ENCODE measurements at places on chromosomes 5 and 9.

DNA sequence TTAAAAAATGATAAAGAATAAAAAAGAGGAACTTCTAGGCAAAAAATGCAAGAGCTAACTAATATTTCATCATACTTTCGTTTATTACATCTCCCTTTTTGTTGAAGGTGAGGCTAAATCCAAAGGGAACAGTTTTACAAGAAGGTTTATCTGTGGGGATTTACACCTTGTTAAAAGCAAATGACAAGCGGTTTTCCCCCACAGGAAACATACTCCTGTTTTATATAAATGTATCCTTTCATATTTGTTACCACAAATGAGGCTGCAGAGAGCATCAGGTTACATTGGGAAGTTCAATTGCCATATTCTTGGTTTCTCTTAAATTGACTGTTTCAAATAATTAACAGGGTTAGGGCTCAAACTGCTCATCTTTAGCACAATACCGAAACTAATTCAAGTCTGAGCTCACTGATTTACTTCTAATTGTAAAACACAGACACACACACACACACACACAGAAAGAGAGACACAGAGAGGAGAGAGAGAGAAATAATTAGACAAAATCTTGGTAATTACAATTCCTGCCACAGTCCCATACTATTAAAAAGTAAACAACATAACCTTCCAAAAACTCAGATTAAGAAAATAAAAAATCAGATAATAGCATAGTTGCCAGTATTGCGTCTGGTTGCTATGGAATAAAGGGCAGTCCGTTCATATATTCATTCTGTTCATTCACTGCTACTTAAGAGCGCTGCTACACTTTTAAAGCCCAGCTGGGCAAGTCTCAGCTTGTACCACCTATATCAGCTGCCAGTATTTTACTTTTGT, 17.1 kb downstream of the RFX3 start:
- no peak for DNase-seq

DNA sequence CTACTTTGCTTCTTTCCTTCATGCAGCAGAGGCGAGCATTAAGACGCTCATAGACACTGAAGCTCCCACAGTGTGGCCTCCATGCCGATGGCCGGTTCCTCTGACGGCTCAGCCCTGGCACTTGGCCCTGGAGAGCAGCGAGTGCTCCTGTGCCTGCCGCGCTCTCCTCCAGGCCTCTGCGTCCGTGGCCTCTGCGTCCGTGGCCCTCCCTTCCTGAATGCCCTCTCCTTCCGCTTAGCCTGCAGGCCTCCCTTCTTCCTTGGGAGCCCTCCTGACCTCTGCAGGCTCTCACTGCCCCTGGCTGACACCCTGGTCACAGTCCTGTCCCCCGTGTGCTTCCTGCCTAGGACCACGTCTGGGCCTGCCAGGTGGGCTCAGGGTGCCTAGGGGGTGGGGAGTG, 92.8 kb downstream of the ZNF354C start:
- DNase-seq: no peak

- DNase-seq: no peak
Measured at GRCh38 chr5:84239494-84239893, 145.2 kb downstream of the EDIL3 start.

GRCh38 chr9:100848726-100849125, 179.8 kb upstream of the PLPPR1 start:
- DNase-seq: no peak

DNA sequence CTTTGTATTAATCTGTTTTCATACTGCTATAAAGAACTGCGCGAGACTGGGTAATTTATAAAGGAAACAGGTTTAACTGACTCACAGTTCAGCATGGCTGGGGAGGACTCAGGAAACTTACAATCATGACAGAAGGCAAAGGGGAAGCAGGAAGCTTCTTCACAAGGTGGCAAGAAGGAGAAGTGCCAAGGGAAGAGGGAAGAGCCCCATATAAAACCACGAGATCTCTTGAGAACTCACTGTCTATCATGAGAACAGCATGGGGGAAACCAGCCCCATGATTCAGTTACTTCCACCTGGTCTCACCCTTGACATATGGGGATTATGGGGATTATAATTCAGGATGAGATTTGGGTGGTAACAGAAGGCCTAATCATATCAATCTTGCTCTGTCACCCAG, 60.9 kb upstream of the CHD1 start:
- DNase-seq: no peak

DNA sequence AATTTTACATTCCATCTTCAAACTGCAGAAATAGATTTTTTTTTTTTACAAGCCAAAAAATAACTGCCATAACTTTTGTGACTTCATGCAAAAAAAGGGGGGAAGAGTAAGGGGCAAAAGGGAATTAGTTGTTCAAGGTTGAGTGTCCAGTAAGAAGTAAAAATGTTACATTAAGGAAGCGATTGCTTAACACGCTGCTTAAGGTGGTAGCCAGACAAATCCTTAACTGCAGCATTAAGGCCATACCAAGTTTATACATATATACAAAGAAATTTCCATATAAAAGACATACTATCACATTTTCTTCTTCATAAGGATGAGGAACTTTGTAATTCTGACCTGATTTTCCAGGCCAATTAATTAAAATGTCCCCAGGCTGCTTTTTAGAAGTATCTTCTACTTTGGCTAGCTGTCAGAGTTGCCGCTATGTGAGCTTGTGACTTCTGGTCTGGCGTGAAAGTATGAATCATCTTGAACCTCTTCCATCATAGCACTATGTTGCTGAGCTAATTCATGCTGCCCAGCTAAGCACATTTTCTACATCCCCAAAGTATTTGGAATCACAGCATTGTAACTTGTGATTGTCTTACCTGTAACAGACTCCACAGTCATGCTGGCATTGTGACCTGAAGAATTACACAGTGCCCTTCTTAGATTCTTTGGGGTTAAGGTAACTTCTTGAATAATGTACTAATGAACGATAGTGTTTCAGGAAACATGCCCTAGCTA, 40.0 kb downstream of the G3BP1 start:
- no peak for DNase-seq

DNA sequence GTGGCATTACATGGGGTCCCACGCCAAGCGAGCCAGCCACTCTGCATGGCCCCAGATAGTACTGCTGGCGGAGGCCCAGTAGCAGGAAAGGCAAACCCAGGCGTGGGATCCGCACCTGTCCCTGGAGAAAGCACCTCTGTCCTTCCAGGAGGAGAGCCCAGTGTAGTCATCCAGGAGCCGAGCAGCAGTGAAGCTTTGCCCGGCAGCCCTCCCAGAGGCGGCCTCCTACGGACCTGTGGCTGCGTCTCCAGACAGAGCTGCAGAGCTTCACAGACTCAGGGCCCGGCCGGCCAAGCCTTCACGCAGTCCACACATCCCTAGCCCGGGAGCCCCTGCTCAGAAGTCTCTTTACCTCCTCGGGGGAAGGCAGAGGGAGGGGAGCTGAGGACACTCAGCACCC, 100.8 kb upstream of the PPP1R26 start:
- no peak for DNase-seq

- no peak for DNase-seq
Measured at GRCh38 chr9:127463911-127464310, 12.6 kb downstream of the LRSAM1 start.

DNA sequence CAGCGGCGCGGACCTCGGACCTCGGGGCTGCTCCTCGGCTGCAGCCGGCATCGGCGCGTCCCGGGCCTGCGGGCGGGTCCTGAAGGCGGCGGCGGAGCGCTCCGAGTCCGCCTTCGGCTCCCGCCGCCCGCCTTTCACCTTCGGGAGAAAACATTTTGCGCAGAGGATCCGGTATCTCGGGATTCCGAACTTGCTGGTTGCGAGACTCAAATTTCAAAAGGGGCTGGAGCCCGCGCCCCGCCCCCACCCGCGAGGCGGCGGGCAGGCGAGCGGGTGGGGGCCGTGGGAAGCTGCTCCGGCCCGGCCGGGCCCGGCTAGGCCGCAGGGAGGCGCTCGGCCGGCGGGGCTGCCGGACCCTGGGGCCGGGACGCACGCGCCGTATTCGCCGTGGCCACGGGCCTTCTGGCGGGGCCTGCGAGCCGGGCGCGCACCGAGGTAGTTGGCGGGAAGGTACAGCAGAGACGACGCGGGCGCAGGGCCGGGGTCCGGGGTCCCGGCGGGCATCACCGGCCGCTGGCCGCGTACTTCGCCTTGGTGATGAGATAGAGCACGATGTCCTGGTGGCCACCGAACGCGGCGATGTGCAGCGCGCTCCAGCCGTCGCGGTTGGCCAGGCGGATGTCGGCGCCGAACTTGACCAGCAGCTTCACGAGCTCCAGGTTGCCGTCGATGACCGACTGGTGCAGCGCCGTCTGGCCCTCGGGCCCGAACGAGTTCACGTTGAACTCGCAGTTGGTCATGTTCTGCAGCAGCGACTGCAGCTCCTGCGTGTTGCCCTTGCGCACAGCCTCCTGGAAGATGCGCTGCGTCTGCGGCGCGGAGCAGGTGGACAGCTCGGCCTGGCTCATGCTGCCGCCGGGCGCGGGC, 757 bp downstream of the NRARP start:
- no peak for DNase-seq

- no peak for DNase-seq
Measured at GRCh38 chr5:112532654-112533360, 113.7 kb upstream of the EPB41L4A start.

DNA sequence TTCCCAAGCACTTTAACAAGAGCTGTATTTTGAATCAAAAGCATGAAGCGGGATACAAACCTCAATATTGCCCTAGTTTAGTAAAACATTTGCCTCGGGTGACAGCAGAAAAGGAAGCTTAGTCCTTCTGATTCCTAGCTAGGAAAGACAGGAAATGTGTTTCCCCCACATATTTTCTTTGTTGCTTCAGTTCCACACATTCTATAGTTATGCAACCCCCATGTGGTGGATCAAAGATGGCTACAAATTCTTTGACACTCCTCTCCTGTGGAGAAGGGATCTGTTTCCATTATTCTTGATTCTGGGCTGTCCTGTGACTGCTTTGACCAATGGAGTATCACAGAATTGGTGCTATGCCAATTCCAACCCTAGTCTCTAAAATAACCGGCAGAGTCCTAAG, 89.1 kb upstream of the SLC30A5 start:
- DNase-seq: no peak

DNA sequence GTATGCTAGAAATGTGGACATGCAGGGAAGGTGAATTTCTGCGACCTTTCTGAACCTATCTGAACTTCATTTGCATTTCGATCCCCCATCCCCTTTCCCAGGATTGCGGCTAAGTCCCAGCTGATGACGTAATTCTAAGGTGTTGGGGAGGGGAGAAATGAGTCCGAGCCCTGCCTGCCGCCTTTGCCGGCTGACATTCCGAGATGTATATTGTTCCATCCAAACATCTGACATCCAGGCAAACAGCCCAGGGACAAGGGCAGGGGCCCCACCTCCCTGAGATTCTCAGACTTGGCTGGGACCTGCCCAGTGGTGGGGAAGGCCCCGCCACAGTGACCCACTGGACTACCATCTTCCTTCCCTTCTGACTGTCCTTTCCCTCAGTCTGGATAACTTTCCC, 494.6 kb downstream of the ENC1 start:
- no peak for DNase-seq

DNA sequence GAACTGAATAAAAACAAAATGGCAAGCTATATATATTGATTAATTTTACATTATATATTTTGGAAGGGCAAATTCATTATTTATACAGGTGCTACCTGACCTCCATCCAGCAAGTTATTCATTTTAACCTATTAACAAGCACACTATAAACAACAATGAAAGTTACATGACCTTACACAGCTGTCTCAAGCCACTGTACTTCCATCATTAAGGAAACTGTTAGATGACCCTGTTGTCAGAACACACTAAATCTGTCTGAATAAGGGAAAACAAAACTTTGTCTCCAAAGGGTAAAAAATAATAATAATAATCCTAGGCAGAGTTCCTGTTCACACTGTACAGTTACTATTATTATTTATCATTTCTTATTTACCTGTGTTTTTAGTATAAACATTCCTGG, 44.0 kb downstream of the NFIB start:
- no peak for DNase-seq

- no peak for DNase-seq
Measured at GRCh38 chr5:66717455-66718373, 121.5 kb downstream of the MAST4 start.

GRCh38 chr9:22031655-22032411, 22.7 kb upstream of the CDKN2B start:
- no peak for DNase-seq

DNA sequence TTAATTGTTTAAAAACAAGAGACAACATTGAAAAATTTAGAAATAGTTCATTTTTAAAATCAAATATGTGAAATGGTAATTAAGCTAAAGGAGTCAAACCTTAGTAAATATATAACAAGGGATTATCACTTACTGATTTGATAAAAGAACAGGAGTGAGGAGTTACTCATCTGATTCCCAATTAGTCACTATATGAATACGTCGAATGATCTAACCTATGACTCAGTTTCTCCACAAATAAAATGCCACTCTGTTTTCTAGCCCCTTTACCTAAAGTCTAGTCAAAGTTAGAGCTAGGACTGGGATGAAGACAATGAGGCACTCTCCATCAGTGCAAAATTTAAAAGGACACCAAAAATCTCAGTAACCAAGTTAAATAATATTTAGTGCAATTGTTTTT, 70.4 kb upstream of the RASEF start:
- DNase-seq: no peak

- DNase-seq: no peak
Measured at GRCh38 chr5:53871775-53872174, 311.3 kb downstream of the NDUFS4 start.

GRCh38 chr5:173772384-173773059, 115.6 kb upstream of the CPEB4 start:
- no peak for DNase-seq

GRCh38 chr5:54727874-54728587, 210.5 kb downstream of the SNX18 start:
- no peak for DNase-seq

DNA sequence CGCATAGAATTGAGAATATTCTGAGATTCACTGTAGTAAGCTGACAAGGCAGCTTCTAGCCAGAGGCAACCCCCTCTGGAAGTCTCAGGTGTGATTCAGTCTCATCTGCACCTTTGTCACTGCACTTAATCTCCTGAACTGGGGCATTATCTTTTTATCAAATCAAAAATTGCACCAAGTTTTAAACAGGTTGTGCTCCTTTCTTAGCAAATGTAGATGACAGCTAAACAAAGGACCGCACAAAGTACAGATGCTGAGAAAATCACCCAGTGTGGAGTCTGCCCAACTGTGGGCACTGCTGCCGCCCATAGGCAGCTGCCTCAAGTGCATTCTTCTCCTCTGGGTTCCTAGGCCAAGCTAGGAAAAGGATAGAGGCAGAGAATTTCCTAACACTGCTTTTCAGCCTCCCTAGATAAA, 51.1 kb downstream of the STARD4 start:
- no peak for DNase-seq
